ENCODE measurements at places on chromosomes 16 and 17. TPM values are rescaled to one million over a fixed set of nuclear protein-coding genes. Genes with fewer than 3 reads are reported as not detected.

The FSCN2 gene
- 0.29 TPM for total RNA-seq

The ZNF750 gene
- total RNA-seq: 0.55 TPM

The PPY gene
- not detected for total RNA-seq

The MYH2 gene
- not detected for total RNA-seq

The CCL7 gene
- total RNA-seq: not detected

The P2RX5 gene
- 6.0 TPM for total RNA-seq

The GGT6 gene
- total RNA-seq: 0.07 TPM
